ENCODE measurements at places on chromosomes 4 and X.

DNA sequence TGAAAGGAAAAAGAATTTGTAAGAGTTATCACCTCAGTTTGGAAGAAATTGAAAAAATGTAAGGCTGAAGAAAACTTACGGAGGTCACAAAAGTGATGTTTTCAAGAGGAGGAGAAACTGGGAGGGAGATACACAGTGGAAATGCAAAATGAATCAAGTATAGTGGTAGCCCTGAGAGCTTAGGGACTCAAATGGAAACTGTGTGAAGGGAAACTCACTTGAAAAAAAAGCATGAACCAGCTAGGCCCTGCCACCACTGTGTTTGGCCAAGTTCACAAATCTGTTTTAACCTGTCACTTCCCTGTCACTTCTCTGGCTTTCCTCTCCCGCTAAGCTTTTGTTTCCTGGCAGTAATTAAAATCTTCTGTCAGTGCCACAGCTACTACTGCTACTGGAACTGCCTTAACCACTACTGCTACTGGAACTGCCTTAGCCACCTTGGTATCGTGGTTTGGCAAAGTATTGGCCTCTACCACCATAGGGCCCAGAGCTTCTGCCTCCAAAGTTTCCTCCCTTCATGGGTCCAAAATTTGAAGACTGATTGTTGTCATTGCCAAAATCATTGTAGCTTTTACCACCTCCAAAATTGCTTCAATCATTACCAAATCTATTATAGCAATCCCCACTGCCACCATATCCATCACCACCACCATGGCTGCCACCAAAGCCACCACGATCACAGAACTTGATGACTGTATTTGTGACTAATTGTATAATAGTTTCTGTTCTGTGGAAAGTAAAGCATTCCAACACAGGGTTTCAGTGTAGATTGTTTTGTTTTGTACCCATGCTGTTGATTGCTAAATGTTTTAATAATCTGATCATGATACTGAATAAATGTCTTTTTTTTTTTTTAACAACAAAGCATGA lies 41.5 kb downstream of the SMARCA5 start:
- DNase-seq: no peak

DNA sequence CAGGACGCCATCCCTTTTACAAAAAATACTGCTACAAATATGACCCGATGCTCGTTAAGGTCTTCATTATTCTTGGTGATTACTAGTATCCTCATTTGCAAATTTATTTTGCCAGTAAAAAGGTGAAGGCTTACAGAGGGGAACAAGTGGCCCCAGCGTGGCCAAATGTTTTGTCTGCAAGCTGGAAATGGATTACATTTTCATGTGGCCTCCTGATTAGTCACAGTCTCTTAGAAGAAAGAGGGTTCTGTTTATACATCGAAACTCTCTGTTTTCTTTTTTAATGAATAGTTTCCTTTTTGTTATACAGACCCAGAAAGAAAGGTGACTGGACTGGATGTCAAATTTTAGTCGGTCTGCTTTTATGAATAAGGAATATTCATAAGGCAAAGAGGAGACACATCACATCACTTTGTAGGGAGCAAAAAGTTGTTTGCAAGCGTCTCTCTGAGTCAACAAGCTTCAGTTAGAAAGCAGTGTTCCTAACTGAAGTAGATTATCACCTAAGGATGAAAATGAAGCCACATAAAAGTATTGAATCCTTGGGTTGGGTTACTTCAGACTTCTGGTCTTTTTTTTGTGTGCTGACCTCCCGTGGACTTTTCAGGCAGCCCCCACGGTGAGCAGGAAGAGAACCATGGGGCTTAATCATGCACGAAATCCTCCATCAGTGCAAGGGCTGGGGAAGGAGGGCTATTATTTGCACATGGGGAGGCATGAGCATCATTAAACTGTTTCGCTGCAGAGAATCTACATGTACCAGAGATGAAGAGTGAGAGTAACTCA lies 125.6 kb downstream of the ARSF start:
- DNase-seq: no peak

DNA sequence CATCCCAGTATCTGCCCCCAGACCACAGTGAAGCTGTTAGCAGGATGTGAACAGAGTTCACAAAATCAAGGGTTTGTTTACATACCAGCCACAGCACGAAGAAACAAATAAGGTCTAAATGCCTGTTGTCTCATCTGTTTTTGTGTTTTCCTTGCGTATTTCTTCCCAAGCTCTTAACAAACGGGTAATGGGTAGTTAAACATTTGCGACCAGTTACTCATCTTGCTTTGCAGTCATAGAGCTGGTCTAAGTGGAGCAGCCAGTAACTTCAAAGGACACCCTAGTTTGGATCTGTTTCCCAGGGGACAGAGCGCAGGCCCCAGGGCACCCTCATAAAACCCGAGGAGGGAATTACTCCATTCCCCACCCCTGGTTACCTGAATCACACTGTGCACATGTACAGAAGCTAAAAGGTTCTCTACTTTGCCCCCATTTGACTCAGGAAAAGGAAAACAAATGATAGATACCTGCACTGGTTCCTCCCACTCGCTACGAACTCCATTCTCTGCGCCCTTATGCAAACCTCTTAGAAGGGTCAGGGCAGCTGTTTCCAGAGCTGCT lies 68.8 kb downstream of the MAML3 start:
- DNase-seq: no peak

DNA sequence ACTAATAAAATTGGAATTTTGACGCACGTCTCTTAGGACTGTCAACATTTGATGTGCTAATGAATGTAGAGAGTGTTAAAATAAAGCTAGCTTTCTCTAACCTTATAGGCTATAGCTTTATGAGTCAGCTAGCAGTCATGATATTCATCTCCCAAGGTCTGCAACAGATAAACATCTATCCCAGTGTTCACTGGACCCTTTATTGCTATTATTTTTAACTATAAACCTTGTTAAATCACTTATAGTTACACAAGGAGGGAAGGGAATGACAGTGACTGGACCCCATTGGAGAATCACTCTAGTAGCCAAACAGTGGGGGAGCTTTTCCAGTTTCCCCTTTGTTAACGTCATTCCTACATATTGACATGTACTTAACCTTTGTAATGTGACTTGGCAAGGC lies 67.9 kb upstream of the SHISA3 start:
- DNase-seq: no peak

- DNase-seq: no peak
Measured at GRCh38 chrX:133970076-133970475, 15.3 kb downstream of the GPC3 start.

DNA sequence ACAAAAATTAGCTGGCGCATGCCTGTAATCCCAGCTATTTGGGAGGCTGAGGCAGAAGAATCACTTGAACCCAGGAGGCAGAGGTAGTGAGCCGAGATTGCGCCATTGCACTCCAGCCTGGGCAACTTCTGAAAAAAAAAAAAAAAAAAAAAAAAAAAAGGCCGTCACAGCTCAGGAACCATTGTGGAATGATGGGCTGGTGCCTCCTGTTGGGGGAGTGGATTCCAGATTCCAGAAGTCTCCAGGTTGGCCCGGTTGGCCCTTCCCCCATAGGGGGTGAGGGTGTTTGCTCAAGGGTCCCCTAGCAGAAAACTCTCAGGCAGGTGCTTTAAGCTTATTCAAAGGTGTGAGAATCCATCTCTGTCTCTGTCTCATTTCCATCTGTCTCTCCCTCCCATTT lies 11.5 kb downstream of the SH3TC1 start:
- DNase-seq: no peak

GRCh38 chrX:11965436-11965835 lies 172.8 kb upstream of the FRMPD4 start:
- no peak for DNase-seq

- no peak for DNase-seq
Measured at GRCh38 chr4:98638661-98639060, 19.8 kb downstream of the TSPAN5 start.

DNA sequence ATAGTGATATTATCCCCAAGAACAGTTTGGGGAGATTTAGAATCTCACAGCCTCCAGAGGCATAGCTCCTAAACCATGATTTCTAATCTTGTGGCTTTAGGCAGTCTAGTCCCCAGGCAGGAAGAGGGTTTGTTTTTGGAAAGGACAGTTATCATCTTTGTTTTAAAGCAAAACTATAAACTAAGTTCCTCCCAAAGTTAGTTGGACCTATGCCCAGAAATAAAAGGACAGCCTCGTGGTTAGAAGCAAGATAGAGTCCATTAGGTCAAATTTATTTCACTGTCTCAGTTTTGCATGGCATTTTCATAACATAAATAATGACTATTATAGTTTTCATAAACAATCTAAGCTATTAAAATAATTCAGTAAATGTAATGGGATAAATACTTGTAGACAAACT lies 120.5 kb downstream of the MAGEC2 start:
- no peak for DNase-seq

DNA sequence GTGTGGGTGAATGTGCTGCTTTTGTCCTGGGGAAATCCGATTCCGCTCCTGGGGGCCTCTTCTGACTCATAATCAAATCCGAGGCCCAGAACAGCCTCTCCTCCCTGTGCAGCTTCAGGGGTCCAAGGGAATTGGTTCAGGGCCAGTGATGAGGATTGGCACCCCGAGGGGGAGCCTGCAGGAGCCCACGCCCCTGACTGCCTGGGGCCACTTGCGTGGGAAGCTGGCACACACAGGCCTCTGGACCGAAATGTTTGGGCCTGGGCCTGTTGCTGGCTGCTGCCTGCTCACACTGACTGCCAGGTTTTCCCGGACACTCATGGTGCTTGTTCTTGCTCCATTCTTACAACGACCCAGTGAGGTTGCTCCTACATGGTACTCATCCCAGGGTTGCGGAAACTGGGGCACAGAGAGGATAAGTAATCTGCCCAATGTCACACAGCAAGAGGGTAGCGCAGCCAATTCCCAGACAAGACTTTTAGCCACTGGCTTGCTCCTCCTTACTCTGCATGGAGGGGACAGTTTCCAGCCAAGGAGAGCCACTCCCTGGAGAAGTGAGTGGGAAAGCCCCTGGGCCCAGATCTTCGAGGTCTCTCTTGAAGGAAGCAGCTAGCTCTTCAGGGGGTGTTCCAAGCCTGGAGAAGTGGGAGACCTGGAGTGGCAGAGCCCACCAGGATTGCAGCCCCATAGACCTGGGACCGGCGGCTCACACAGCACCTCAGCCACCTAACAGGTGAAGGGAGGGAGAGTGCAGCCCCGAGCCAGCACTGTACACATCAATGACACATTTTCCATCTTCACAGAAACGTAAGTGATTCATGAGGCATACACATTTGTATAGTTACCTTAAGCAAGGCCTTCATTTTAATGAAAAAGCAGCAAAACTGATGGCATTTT lies 20.3 kb downstream of the CFAP99 start:
- DNase-seq: no peak

- DNase-seq: no peak
Measured at GRCh38 chr4:139484783-139485311, 30.9 kb downstream of the RAB33B start.

DNA sequence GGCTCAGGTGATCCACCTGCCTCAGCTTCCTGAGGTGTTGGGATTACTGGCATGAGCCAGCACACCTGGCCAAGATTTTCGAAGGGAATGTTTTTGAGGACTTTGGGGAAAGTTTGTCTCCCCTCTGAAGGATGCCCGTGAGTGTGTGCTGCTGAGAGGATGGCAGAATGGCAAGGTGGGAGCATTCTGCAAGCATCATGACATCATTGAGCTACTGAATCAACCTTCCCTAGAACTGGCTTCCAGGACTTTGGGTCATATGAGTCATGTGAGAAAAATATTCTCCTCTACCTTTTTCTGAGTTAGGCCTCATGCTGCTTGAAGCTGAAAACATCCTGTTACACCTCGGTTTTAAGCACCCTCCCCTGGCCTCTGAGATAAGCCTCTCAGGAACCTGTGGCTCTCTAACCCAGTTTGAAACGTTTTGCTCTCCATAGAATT lies 31.0 kb downstream of the TMEM131L start:
- DNase-seq: peak; percentile 22

DNA sequence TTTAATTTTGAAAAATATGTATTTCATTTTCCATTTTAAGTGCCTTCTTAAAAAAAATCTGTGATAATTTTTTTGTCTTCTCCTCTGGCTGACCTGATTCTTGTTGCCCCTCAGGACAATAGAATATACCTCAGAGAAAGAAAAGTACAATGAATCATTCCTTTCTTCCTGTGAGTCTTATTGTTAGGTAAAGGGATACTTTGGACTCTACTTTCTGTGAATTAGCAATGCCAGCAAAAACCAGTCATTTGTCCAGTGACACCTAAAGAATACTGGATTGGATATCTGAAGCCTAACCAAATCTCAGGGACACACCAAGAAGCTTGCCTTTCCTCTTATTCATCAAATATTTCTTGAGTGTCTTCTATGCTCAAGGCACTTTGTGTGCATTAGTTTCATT lies 102.1 kb downstream of the AREG start:
- DNase-seq: no peak

GRCh38 chrX:133881893-133882292 lies 103.5 kb downstream of the GPC3 start:
- no peak for DNase-seq

DNA sequence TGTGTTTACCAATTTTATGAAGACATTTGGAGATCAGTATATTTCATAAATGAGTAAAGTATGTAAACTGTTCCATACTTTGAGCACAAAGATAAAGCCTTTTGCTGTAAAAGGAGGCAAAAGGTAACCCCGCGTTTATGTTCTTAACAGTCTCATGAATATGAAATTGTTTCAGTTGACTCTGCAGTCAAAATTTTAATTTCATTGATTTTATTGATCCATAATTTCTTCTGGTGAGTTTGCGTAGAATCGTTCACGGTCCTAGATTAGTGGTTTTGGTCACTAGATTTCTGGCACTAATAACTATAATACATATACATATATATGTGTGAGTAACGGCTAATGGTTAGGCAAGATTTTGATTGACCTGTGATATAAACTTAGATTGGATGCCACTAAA lies 1.9 kb downstream of the FMR1 start:
- no peak for DNase-seq

- DNase-seq: no peak
Measured at GRCh38 chrX:50877310-50877709, 33.2 kb upstream of the BMP15 start.

DNA sequence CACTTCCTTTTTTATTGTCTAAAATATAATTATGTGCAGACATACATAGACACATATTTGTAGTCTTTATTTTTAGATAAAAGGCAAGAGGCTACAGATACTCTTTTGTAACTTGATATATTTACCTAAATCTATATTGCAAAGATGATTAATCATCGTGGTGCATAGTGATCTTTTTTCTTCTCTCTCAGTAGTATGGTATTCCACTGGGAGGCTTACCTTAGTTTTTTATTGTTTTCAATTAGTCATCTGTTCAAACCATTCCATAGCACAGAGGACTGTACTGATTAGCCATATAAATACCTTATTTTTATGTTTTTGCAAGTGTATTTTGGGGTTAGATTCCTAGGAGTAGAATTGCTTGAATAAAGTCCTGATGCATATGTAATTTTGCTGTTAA lies 619.7 kb downstream of the GRXCR1 start:
- DNase-seq: no peak

GRCh38 chrX:39613997-39614679 lies 483.6 kb downstream of the BCOR start:
- no peak for DNase-seq

GRCh38 chrX:78455901-78456300 lies 128.5 kb upstream of the CYSLTR1 start:
- DNase-seq: no peak

- DNase-seq: no peak
Measured at GRCh38 chr4:82394896-82395295, 21.1 kb upstream of the HNRNPD start.

- DNase-seq: no peak
Measured at GRCh38 chr4:54359919-54360650, 131.0 kb downstream of the PDGFRA start.

GRCh38 chr4:11625211-11625610 lies 196.5 kb upstream of the HS3ST1 start:
- DNase-seq: no peak

GRCh38 chrX:153983321-153983801 lies 10.8 kb downstream of the TMEM187 start:
- DNase-seq: no peak

GRCh38 chr4:110669663-110670062 lies 46.8 kb upstream of the PITX2 start:
- DNase-seq: no peak
